ENCODE measurements at places on chromosomes 11 and 22.

DNA sequence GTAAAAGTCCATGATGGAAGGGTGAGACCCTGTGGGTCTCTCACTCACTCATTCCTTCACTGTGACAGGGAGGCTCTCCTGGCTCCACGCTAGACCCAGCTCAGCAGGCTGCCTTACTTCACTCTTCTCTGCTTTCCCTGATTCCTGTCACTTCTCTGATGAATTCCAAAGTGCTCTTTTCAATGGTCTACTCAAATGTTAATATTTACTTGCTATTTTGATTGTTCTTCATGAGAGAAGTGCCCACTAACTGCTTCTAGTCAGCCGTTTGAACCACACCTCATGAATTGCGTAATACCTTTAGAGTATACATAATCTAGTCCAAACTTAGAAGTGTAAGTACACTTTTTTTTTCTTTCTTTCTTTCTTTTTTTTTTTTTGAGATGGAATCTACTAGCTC, 1350.2 kb upstream of the RAG2 start:
- no peak for DNase-seq

- no peak for DNase-seq
These were observed 64.3 kb downstream of the C22orf31 start for GRCh38 chr22:28997342-28997741.

- no peak for DNase-seq
These were observed 11.4 kb downstream of the SCARF2 start for GRCh38 chr22:20426259-20426615.

DNA sequence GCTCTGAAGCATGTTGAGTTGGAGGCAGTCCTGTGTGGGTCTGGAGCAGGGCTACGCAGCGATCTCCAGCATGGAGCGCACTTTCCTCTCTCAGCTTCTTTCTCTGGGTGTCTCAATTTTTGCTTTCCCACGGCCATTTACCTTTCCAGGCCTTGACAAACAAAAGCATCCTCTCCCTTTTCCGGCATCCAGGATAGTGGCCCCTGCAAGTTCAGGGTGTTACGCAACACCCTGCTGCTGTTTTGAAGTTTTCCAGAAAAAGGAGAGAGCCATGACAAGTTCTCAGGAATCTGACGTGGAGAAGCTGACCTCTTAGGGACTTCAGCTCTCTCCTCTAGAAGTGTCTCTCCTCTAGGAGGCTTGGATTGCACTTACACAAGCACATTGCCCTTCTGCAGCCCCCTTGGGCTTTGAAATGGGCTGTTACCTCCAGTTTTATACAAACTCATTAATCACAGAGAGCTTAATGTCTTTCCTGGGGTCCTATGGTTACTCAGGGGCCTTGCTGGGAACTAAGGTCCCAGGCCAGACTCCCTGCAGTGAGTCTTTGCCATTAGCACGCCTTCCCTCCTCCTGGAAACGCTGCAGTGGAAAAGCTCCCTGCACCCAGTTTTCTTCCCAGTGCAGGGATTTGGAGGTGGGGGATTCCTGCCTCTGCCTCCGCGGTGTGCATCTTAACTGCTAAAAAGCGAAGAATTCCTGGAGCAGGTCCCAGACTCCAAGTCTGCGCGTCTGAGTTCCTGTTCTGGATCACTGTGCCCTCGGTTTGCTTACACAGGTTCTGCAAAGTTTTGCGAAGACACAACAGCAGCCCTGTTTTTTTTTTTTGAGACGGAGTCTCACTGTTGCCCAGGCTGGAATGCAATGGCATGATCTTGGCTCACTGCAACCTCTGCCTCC, 80.4 kb downstream of the BARX2 start:
- no peak for DNase-seq

GRCh38 chr22:17639247-17639741, 737 bp downstream of the BCL2L13 start:
- DNase-seq = peak; percentile 9

DNA sequence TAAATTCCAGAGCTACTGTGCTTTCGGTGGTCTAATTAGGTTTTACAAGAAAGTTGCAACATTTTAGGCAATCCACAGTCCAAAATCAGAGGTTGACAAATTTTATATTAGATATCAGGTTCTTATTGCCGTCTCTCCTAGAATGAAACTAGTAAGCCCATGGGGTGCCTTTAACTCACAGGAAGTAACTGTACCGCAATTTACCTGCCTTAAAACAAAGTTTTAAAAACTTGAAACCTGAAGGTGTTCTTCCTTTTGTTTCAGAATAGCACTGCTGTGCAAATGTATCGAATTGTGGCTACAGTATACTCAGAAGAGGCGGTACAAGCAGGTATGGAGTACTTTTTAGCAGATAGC, 77.2 kb downstream of the PISD start:
- DNase-seq = no peak

- DNase-seq = no peak
These were observed at the start of gene PNPLA2 for GRCh38 chr11:818396-819128. Gene PNPLA2, plus strand, starts transcription at chr11:818914. Its CDS starts 805 bp downstream, at chr11:819719.

DNA sequence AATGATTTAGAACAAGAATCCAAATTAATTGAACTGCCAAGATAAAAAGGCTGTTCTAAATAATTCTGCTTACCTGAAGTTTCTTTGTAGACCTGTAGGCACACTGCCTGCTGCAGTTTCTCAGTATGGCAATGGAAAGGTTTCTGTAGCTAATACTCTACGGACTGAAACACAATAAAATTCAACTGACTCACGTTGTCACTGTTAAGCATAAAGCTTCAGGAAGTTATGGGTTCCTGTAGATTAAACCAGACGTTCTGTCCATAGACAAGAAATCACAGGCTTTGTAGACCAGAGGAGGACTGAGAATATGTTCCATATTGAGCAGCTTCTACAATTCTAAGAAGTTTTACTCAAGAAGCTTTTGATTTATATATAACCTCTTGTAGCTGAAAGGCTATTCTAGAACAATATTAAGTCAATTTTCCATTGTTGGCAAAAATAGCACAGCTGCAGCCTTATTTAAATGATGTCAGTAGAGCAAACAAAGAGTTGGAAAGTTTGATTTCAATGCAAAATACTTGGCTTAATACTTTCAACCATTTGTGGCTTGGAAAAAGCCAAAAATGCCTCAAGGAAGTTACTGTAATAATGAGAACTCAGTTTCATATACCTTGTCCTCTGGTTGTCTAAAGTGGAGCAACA, at the start of gene GLYATL2:
Gene GLYATL2, minus strand, starts transcription at position 344 of the 645 bp plus-strand sequence. CDS start 5,092 bp downstream, outside the sequence.
- DNase-seq = no peak

DNA sequence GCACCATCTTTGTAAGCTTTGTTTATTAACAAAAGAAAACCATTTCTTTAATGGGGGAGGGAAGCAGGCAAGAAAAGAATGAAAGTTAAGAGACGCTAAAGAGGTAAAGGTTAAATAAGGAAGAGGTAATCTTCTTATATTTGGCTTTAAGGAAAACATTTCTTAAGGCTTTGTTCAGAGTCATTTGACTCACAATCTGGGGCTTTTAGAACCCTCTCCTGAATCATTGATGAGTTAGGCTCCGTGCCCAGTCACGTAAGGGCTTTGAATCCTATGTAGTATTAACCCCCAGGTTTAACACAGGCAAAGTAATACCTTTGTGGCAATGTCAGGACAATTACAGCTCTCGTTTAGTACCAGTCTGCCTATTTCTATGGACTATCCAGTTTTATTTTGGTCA, 26.1 kb downstream of the MADD start:
- DNase-seq = no peak

- DNase-seq = no peak
These were observed 4.8 kb downstream of the SLC35C1 start for GRCh38 chr11:45809456-45810395.
